Muscle of back (tissue), 13 donors: ENCODE measurements at places on chromosomes 12 and 14.
A peak's percentile ranks its signal among the peaks of the same experiment; 100 is the strongest.

GRCh38 chr14:97266653-97267052 lies 469.5 kb downstream of the VRK1 start:
- no peak for DNase-seq

DNA sequence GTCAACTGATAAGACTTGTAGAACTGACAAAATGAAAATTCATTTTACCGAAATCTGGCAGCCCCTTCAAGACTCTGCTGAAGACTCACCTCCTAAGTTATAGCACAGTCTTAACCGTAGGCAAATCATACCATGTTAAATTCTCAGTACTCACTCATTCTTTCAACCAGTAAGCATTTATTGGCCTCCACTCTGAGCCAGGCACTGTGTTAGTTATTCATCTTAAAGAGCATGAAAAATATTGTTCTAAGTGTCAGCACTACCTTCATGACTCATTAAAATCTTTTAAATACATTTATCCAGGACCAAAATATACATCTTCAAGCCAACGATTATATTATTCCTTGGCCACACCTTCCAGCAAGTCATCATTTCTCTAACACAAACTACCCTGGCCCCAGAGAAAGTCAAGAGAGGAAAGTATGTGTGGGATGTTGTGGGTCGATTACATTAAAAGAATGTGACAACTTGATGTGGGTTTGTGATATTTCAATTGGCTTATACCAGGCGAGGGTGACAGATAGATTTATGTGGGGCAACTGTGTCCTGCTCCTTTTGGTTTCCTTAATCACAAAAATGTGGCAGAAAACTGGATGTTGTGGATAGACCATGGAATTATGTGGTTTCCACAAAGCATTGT lies 55.0 kb downstream of the TMEM30B start:
- DNase-seq, result no peak

- DNase-seq, result no peak
Observed at GRCh38 chr14:58697930-58698642, 60.3 kb downstream of the DACT1 start.

DNA sequence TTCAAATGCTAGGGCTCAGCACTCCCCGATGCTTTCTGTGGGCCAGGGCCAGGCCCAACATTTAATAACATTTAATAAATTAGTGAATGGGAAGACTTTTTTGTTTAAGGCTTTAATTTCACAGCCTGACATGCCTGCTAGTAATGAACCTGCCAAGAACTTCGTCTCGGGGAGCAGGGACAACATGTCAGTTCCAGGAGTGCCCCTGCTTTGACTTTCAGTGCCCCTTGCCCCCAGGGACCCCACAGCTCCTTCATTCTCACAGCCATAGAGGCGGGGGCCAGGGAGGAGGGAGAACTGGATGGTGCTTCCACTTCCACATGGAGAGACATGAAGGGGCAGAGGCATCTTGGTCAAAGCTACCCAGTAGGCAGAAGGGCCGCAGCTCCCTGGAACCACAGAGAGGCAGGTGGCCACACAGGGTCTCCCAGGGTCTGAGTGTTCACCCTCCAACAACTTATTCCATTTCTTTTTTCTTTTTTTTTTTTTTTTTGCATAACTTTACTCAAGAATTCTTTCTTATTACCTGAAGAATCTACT lies 66.0 kb upstream of the DDX11 start:
- DNase-seq, result no peak

DNA sequence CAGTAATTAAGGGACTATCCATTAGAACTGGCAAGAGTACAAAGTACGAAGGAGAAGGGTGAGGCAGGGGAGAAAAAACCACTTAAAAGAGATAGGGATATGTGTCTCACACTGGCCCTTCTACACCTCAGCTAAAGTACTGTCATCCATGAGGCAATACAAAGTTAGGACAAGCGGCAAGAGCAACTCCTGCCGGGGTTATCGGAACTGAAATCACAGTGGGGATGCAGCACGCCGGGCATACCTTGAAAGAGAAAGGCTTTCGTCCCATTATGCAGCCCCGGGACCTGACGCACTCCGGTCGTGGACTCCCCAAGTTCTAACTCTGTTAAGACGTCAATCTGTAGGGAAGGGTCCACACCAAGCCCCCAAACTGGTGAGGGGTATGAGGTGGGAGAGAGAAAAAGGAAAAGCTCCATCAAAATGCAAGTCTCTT lies 1.1 kb downstream of the NELL2 start:
- DNase-seq, result no peak

GRCh38 chr12:75260316-75260715 lies 50.7 kb upstream of the KCNC2 start:
- no peak for DNase-seq

DNA sequence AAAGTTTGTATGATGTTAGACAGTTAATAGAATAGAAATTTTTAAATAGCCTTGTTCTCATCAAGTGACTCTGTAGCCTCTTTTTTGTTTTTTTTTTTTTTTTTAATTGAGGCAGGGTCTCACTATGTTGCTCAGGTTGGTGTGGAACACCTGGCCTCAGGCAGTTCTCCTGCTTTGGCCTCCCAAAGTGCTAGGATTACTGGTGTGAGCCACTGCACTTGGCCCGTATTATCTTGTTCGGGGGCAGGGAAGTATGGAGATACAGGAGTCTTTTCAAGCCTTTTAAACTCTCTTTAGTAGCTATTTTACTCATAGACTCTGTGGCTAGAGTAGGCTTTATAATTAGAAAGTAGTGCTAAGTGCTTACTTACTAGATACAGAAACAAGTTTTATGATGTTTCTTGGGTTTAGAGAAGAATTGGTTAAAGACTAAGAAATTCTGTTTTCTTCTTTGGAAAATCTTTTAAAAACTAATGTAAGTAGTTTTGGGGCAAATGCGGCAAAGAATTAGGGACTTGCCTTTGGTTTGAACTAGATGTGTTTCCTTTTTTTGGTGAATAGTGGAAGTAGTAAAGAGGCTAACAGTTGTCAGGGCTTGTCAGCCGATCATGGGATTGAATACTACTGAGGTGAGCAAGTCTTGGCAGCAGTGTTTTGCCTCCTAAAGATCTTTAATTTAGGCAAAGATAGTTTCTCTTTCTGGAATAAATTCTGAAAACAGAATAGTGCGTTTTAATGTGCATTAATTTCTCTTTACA lies 31.3 kb downstream of the FBXO34 start:
- DNase-seq, result no peak

DNA sequence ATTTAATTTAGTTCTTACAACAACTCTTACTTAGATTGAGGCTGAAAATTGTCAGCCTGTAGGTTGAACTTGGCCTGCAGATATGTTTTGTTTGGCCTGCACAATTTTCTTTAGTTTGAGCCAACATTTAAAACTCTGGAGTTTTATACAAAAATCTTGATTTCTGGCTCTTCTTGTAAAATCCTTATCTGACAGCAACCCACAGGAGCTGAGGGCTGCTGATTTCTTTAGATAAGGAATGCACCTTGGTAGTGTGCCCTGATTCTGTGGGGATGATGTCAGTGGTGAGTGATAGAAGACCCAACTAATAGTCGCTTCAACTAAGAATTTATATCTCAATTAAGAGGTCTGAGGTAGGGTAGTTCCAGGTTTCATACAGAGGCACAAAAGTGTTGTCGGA lies 49.5 kb downstream of the SOCS2 start:
- no peak for DNase-seq

DNA sequence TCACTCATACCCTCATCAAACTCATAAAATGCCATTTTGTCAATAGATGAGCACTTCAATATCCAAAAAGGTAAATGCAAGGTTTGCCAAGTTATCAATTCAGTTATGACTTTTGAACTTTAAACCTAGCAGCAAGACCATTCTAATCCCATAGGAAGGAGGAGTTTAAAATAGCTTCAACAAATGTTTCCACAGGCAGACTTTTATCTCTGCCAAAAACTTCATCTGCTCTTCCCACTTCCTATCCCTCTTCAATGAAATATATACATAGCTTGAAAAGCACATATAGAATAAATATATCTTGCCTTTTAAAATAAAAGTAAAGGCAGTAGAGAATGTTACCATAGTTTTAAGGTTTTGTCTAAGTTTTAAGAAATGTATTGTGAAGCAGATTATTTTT lies 1749.1 kb upstream of the SEL1L start:
- DNase-seq, result no peak

DNA sequence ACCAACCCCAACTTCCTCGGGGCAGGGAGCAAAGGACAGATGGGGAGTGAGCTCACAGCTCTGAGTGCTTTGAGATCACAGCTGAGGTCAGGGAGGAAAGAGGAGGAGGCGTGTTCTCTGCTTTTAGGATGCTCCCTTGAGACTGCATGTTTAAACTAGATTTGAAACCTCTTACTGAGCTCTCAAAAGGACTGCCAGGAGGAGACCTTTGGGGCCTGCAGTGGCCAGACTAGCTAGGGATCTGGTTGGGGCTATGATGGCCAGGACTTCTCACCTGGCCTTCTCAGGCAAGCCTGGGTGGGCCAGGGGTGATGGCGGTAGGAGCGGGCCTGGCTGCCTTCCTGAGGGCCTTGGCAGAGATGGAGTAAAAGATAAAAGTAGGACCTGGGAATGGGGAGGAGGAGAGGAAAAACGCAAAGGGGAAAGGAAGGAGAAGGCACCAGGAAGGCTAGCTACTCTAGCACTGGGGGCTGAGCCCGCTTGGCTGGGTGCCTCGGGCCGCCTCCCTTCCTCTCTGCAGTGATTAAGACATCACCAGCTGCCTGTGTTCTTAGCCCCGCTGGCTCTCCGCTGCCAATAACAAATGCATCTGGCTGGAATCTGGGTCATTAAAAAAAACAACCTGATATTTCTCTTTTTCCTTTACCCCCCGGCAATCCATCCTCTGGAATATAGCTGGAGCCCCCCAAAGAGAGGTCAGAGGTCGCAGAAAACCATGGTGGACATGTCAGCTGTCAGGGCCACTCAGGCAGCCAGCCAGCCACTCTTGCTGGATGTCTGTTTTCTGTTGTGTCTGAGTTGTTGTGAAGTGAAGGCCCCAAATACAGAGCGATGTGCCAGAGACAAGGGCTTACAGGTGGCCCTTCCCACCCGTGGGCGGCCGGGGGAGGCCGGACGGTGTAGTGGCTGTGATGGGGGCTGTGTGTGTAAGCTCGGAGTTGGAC lies 141.3 kb downstream of the TSPAN9 start:
- peak; percentile 60 for DNase-seq

GRCh38 chr14:77889971-77890442 lies 90.1 kb downstream of the ADCK1 start:
- no peak for DNase-seq

DNA sequence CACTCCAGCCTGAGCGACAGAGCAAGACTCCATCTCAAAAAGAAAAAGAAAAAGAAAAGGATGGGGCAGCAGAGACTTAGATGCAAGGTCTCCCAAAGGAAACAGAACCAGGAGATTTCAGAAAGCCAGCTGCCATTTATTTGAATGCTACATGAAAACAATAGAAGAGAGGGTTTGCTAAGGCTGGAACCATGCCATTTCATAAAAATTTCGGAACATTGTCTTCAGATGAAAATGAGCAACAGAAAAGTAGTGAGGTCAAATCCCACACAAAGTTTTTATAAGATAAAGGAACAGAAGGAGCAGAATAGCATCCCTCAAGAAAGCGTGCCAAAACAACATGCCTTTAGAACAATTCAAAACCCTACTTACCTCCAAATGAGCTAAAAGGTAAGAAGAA lies 175.3 kb downstream of the ETV6 start:
- no peak for DNase-seq

DNA sequence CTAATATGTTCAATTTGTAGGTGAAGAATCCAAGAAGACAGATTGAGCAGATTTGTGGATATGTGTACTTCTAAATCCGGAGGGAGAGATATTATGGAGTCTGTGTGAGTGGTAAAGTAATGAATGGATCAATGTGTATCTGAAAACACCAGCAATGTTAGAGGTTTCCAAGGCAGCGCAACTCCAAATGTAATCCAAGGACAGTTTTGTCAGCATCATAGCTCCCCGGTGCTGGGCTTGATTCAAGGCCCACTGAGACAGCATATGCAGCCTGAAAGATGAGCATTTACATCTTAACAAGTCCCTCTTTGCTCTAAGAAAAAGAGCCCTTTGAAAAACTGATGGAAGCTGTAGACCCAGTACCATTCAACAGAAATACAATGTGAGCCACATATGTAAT lies 38.3 kb upstream of the FRMD6 start:
- no peak for DNase-seq

GRCh38 chr12:62194616-62195015 lies 65.6 kb upstream of the USP15 start:
- no peak for DNase-seq

DNA sequence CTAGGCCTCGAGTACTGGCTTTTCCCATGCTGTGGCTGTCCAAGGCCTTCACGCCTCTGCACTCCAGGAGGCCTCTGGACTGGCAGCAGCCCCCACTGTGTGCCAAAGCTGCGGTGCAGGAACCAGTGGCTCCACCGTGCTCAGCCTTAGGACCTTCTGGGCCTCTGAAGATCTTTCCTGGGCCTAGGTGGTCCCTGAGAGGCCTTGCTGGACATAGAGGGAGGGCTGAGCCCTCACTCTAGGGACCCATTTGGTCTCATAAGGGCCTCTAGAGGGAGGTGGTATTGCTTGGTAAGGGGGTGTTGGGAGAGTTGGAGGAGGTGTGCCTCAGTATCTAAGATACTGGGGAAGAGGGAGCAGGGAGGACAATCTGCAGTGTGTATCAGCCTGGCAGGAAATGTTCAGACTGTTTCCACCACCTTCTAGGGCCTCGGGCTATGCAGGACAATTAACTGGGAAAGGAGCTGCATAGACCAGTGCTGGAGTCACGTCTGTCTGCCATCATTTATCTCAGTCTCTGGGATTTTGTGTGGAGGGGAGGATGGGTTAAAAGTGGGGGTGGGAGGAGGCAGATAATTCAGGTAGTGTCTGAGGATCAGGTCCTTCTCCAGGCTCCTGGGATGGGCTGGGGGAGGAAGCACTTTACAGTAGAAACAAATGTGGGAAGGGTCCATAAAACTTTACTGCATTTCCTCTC lies 2.9 kb downstream of the HOXC5 start:
- DNase-seq, result no peak

DNA sequence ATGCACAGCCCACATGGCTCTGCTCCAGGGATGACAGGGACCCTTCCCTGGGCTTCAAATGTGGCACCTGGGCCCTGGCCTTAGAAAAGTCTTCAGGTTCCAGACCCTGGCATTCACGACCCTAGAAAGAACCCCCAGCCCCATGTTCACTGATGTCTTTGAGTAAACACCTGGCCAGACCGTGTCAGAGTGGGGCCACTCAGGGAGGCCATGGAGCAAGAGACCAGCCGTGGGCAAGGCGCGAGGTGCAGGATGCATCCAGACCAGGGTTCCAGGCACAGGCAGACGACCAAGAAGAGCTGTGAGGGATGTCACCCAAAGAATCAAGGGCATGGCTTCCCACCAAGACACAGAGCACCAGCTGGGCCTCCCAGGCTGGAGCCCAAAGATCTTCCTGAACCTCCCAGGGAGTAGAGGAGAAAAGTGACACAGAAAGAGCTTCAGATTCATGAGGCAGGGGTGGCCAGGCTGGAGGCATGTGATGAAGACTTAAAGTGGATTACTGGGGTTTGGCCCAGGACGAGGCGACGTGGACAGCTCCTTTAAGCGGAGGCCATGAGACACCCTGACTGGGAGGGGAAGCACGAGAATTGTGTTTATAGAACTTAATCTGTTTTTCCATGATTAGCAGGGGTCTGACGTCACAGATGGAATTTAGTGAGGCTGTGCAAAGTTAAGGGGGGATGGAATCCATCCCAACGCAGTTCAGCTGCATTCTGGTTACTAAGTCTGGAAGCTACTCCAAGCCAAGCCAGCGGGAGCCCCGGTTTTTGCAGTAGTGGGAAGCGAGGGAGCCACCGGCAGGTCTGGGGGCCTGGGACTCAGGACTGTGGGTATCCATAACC lies 61.6 kb downstream of the ARL6IP4 start:
- DNase-seq, result peak; percentile 59

- DNase-seq, result no peak
Observed at GRCh38 chr12:69733638-69734037, 5.0 kb upstream of the RAB3IP start.

GRCh38 chr12:92757597-92758121 lies 54.9 kb downstream of the PLEKHG7 start:
- DNase-seq, result no peak

GRCh38 chr12:123744836-123745235 lies 17.3 kb upstream of the DNAH10 start:
- DNase-seq, result no peak
